ENCODE measurements at places on chromosomes 12 and 14. TPM values are rescaled to one million over a fixed set of nuclear protein-coding genes. Genes with fewer than 3 reads are reported as not detected.

Gene CLEC7A
- 1.9 TPM for polyA plus RNA-seq

Gene MAP1LC3B2
- polyA plus RNA-seq = 11.8 TPM

Gene PLBD1
- 48.3 TPM for polyA plus RNA-seq

Gene FSCB
- polyA plus RNA-seq = not detected

Gene KRT78
- not detected for polyA plus RNA-seq

Gene PAWR
- 127 TPM for polyA plus RNA-seq

Gene CD163
- polyA plus RNA-seq = 9.7 TPM

Gene ZNF891
- polyA plus RNA-seq = 3.1 TPM

Gene ATL1
- polyA plus RNA-seq = 9.3 TPM

Gene PROX2
- polyA plus RNA-seq = 0.63 TPM

Gene ART4
- polyA plus RNA-seq = 0.16 TPM

Gene KRT80
- 0.99 TPM for polyA plus RNA-seq

Gene ABCC9
- polyA plus RNA-seq = 27.5 TPM

Gene NOVA1
- polyA plus RNA-seq = 22.2 TPM

Gene SCARB1
- 24.8 TPM for polyA plus RNA-seq

Gene GARIN6
- polyA plus RNA-seq = not detected

Gene RNFT2
- 5.5 TPM for polyA plus RNA-seq

Gene RNU4-1
- polyA plus RNA-seq = not detected

Gene NRL
- polyA plus RNA-seq = 2.7 TPM

Gene KLRB1
- polyA plus RNA-seq = 4.4 TPM

Gene DBX2
- polyA plus RNA-seq = 0.04 TPM

Gene GALNT16
- polyA plus RNA-seq = 4.6 TPM

Gene ADGRD1
- polyA plus RNA-seq = 12.8 TPM

Gene TSPAN11
- 7.4 TPM for polyA plus RNA-seq

Gene PZP
- polyA plus RNA-seq = 0.30 TPM

Gene PRH2
- polyA plus RNA-seq = 0.37 TPM

Gene OR4E2
- 0.06 TPM for polyA plus RNA-seq

Gene SLC6A15
- polyA plus RNA-seq = 0.61 TPM

Gene GPX2
- 1.1 TPM for polyA plus RNA-seq

Gene NFE2
- 2.2 TPM for polyA plus RNA-seq

Gene PIANP
- polyA plus RNA-seq = 15.3 TPM

Gene NPAS3
- 8.7 TPM for polyA plus RNA-seq

Gene SOAT2
- polyA plus RNA-seq = 3.0 TPM

All from renal pelvis (tissue), 12 donors.